GM12878 (cell line): ENCODE measurements at places on chromosomes 16 and 17.
A peak's percentile ranks its signal among the peaks of the same experiment; 100 is the strongest.

- H3K4me1 ChIP-seq, result no peaks in the 10 kb centered on the region
- no peak for DNase-seq
- H3K27me3 ChIP-seq, result no peaks in the 10 kb centered on the region; the same call in none of the 2 replicates
- no peak overlapping the region for H3K27ac ChIP-seq
These were observed 41.7 kb upstream of the MGAT5B start for GRCh38 chr17:76826330-76827068.

GRCh38 chr16:89458551-89458950, 31.8 kb downstream of the ANKRD11 start:
- DNase-seq, result no peak
- H3K36me3 ChIP-seq, result peaks cover 2% of the 10 kb centered on the region; the same call in 1 of the 2 replicates
- H3K27ac ChIP-seq, result peak overlapping the region; percentile 72

DNA sequence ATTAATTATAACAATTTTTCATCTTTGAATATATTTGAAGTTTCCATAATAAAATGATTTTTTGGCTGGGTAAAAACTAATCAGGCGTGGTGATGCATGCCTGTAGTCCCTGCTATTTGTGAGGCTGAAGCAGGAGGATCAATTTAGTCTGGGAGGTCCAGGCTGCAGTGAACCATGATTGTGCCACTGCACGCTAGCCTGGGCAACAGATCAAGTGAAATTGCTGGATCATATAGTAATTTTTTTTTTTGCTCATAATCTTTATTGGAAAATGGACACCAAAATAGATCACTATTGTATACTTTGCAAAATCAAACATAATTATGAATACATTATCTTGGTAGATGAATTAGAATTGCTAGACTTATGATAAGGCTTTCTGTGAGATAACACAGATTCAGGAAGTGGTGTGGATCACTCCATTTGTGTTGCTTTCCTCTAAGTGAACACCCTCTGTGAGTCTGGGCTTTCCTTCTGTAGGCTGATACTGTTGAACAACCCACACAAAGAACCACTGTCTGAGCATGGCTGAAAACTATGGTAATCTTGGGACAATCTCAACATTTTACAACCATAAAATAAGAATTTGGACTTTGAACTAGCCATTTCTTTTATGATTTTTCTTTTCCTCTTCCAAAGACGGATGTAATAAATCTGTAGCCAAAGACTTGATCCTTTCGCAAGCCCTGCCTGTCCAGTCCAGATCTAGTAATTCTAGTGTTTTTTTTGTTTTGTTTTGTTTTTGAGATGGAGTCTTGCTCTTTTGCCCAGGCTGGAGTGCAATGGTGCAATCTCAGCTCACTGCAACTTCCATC, 5.6 kb upstream of the ST3GAL2 start:
- no peak overlapping the region for H3K27ac ChIP-seq
- H3K36me3 ChIP-seq, result no peaks in the 10 kb centered on the region
- no peak overlapping the region for H3K4me3 ChIP-seq
- no peaks in the 10 kb centered on the region for H3K27me3 ChIP-seq

GRCh38 chr16:27237219-27238015, 31.2 kb downstream of the NSMCE1 start:
- peak overlapping the region; percentile 88 for H3K27ac ChIP-seq
- H3K36me3 ChIP-seq, result peaks cover 1% of the 10 kb centered on the region
- peaks cover 44% of the 10 kb centered on the region for H3K4me1 ChIP-seq
- 0 out of 2 replicates have a peak overlapping the region, but pooled peaks have one; percentile 4 for H3K4me3 ChIP-seq
- no peaks in the 10 kb centered on the region for H3K27me3 ChIP-seq

- no peaks in the 10 kb centered on the region for H3K36me3 ChIP-seq
- H3K4me3 ChIP-seq, result no peak overlapping the region
- no peaks in the 10 kb centered on the region for H3K27me3 ChIP-seq
- H3K27ac ChIP-seq, result no peak overlapping the region
- H3K4me1 ChIP-seq, result no peaks in the 10 kb centered on the region
- no peak for DNase-seq
These were observed 436.8 kb downstream of the KCNJ2 start for GRCh38 chr17:70606086-70606485.

GRCh38 chr16:79608976-79609375, 8.4 kb upstream of the MAF start:
- H3K4me1 ChIP-seq, result 0 out of 2 replicates have a peak, but pooled peaks cover 4% of the 10 kb centered on the region
- H3K27me3 ChIP-seq, result peaks cover 6% of the 10 kb centered on the region; the same call in 1 of the 2 replicates
- H3K27ac ChIP-seq, result no peak overlapping the region
- no peak for DNase-seq
- no peak overlapping the region for H3K4me3 ChIP-seq
- no peaks in the 10 kb centered on the region for H3K36me3 ChIP-seq

- H3K4me1 ChIP-seq, result no peaks in the 10 kb centered on the region
- peaks cover 5% of the 10 kb centered on the region for H3K36me3 ChIP-seq
- H3K27me3 ChIP-seq, result peaks cover 7% of the 10 kb centered on the region; the same call in 1 of the 2 replicates
These were observed 1.2 kb downstream of the ZACN start for GRCh38 chr17:76079956-76080767.

DNA sequence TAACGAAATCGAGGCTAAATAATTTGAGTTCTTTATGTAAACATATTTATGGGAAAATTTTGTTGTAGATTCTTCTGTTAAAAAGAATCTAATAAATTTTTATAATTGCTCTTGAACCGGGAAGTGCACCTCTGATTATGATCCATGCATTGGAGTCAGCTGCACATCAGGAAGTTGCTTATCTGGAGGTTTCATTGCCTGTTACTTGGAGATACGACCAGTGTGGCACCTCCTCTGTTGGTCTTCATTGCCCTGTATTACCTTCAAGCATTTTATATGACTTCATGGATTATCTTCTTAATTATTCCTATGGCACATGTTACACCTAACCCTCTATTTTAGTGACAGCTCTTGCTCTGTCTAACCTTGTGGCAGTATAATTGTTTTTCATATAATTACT, 312.6 kb upstream of the TBX2 start:
- H3K4me3 ChIP-seq, result no peak overlapping the region
- H3K4me1 ChIP-seq, result no peaks in the 10 kb centered on the region
- DNase-seq, result no peak
- no peaks in the 10 kb centered on the region for H3K36me3 ChIP-seq

DNA sequence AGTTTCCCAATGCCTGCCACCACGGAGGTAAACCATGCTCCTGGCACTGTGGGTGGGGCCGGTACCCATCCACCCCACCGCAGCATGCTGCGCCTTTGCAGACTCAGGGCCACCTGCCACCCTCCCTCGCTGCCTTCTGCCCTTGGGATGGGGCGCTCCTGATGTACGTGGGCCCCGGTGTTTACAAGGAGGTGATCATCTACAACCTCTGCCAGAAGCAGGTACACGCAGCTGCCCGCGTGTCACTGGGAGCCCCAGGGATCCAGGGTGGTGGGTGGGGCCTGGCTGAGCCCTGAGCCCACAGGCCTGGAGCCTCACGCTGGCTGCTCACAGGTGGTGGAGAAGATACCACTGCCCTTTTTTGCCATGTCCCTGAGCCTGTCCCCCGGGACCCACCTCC, 1.4 kb upstream of the RHOT2 start:
- no peaks in the 10 kb centered on the region for H3K27me3 ChIP-seq
- H3K4me1 ChIP-seq, result peaks cover 2% of the 10 kb centered on the region; the same call in 1 of the 2 replicates
- H3K27ac ChIP-seq, result no peak overlapping the region
- H3K36me3 ChIP-seq, result no peaks in the 10 kb centered on the region; the same call in 1 of the 2 replicates

DNA sequence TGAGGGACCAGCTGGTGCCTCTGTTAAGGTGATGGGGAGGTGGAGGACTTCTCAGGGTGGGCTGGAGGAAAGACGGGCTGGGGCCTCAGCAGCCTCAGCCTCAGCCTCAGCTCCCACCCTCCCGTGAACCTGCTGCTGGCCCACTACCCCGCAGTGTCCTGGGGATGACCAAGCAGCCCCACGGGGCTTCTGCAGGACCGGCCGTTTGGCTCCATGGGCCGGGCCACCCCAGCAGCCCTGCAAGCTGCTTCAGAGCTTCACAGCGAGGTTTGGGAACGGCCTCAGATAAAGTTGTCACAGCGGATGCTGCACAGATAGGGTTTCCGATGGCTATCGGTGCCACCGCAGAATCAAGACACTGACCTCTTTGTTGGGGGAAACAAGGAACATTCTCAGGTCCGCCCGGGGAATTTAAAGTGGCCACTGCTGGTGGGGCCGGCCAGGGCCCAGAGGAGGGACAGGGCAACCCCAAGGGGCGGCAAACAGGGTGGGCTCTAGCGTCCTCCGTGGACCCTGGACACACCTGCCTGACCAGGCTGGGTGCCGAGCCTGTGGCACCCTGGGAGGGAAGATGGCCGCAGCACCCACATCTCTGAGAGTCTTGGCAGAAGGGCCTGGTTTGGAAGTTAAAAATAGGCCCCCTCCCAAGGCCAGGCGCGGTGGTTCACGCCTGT, 47.8 kb upstream of the ZC3H18 start:
- H3K4me1 ChIP-seq, result no peaks in the 10 kb centered on the region
- no peak overlapping the region for H3K4me3 ChIP-seq
- DNase-seq, result no peak
- no peak overlapping the region for H3K27ac ChIP-seq
- no peaks in the 10 kb centered on the region for H3K27me3 ChIP-seq

DNA sequence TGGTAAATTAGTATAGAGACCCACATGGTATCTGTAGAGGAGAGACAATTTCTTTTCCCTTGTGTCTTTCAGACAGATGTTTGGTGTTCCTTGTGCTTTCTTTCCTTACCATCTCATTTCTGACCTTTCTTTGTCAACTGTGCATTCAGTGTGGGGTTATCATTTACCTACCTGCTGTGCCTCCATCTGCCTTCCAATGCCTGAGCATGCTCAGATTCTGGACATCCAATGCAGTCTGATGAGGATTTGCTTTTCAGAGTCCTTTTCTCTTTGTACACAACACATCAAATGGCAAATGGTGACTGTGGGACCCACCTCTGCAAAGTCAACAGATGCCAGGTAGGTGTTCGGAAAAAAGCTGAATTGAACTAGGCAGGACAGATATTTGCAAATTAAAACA, 364.8 kb downstream of the CA10 start:
- no peak overlapping the region for H3K27ac ChIP-seq
- DNase-seq, result no peak
- H3K27me3 ChIP-seq, result no peaks in the 10 kb centered on the region

GRCh38 chr17:3029213-3029913, 34.0 kb downstream of the OR1D5 start:
- H3K27me3 ChIP-seq, result no peaks in the 10 kb centered on the region
- no peak overlapping the region for H3K27ac ChIP-seq
- H3K4me1 ChIP-seq, result no peaks in the 10 kb centered on the region
- H3K36me3 ChIP-seq, result no peaks in the 10 kb centered on the region
- no peak overlapping the region for H3K4me3 ChIP-seq

GRCh38 chr17:70307430-70308225, 138.3 kb downstream of the KCNJ2 start:
- no peaks in the 10 kb centered on the region for H3K36me3 ChIP-seq
- no peak overlapping the region for H3K4me3 ChIP-seq
- no peak for DNase-seq
- no peak overlapping the region for H3K27ac ChIP-seq

DNA sequence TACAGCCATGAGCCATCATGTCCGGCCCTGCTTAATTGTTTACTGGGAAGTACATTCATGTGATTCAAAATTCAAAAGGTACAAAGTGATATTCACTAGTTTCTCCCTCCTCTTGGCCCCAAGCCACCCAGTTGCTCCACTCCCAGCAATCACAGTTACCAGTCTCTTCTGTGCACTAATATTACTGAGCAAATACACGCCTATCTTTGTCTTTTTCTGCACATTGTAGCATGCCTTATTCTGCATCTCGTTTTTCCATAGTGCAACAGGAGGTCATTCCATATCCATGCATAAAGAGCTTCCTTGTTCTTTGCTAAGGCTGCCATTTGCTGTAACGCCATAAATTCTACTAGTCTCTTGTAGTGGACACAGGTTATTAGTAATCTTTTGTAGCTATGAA, 2.2 kb upstream of the ALOX15 start:
- DNase-seq, result no peak
- H3K4me3 ChIP-seq, result no peak overlapping the region
- peaks cover 10% of the 10 kb centered on the region; the same call in 1 of the 2 replicates for H3K27me3 ChIP-seq
- H3K36me3 ChIP-seq, result no peaks in the 10 kb centered on the region

GRCh38 chr17:58228679-58229078, 9.6 kb upstream of the MKS1 start:
- no peaks in the 10 kb centered on the region for H3K36me3 ChIP-seq
- H3K27me3 ChIP-seq, result no peaks in the 10 kb centered on the region
- H3K27ac ChIP-seq, result no peak overlapping the region
- no peak for DNase-seq
- peaks cover 20% of the 10 kb centered on the region for H3K4me1 ChIP-seq

GRCh38 chr17:44797802-44798201, 32.3 kb downstream of the GJC1 start:
- H3K36me3 ChIP-seq, result no peaks in the 10 kb centered on the region; the same call in 1 of the 2 replicates
- H3K27me3 ChIP-seq, result no peaks in the 10 kb centered on the region
- no peaks in the 10 kb centered on the region for H3K4me1 ChIP-seq
- H3K4me3 ChIP-seq, result no peak overlapping the region
- H3K27ac ChIP-seq, result no peak overlapping the region
- DNase-seq, result no peak

GRCh38 chr17:55242476-55242875, 22.3 kb upstream of the HLF start:
- H3K27ac ChIP-seq, result no peak overlapping the region
- no peaks in the 10 kb centered on the region for H3K36me3 ChIP-seq
- no peak overlapping the region for H3K4me3 ChIP-seq
- no peak for DNase-seq
- H3K27me3 ChIP-seq, result no peaks in the 10 kb centered on the region

DNA sequence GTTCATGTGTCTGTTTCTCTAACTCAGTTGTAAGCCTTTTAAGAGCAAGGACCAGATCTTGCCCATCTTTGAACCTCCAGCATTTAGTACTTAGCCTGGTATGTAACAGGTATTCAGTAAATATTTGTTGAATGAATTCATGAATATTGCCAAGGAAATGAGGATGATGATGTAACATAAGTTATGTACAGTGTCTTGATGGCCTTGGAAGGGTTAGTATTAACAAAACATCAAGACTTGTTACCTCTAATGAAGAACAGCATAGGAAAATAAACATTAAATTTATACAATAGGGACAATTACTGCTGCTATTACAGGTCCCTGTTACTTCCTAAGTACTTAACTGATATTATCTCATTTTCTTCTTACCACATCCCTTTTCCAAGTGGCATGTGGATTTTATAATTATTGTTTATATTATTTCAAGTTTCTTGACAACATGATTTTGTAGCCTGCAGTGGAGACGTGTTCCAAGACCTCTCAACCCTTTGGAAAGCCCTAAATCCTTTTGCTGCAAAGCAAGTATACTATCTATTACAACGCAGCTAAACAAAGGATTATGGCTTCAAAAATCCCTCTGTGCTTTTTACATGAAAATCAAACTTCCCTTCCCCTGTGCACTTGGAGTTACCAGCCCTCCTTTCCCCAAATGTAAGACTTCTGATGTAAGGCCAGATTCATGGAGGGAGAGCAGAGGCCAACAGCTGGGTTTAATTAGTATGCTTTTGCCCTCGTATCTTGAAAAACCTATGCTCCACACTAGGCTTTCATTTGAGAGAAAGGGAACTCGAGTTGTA, 77.4 kb upstream of the SMIM36 start:
- DNase-seq, result no peak
- no peaks in the 10 kb centered on the region for H3K36me3 ChIP-seq
- H3K27ac ChIP-seq, result no peak overlapping the region
- H3K27me3 ChIP-seq, result no peaks in the 10 kb centered on the region; the same call in 1 of the 2 replicates

- H3K27me3 ChIP-seq, result no peaks in the 10 kb centered on the region
- peaks cover 11% of the 10 kb centered on the region for H3K4me1 ChIP-seq
- H3K36me3 ChIP-seq, result no peaks in the 10 kb centered on the region
- DNase-seq, result no peak
- no peak overlapping the region for H3K27ac ChIP-seq
These were observed 49.0 kb downstream of the CHD9 start for GRCh38 chr16:53103811-53104210.
